Fibroblast of lung (primary cell): ENCODE measurements at places on chromosomes 13 and 19. TPM values are rescaled to one million over a fixed set of nuclear protein-coding genes. Genes with fewer than 3 reads are reported as not detected.

DNA sequence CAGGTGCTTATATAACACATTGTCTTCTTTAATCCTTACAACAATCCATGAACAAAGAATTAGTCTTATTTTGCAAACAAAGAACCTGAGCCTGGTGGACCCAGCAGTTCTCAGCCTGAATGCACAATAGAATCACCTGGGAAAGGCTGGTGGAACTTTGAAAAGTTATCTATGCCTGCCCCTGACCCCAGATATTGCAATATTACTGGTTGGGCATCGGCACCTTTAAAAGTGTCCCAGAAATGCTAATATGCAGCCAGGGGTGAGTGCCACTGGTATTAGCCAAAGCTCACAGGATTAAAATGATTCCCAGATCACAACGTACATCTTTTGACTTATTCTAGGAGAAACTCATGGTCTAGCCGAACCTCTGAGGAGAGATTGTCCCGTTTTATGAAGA is 268.8 kb downstream of the KLF5 start:
- DNase-seq, result no peak

DNA sequence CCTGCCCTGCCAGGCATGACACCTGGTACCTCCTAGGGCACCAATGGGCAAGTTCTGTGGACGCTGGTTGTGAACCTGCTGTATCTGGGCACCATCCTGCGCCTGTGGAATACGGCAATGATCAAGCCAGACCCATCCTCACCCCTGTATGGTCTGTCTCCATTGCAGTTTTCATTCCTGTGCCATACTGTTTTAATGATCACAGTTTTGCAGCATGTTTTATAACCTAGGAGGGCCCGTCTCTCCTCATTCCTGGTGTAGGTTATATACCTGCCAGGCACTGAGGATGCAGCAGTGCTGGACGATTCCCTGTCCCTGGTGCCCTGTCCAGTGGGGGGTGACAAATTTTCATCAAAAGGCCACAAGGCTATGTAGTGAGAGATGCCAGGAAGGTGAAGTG is 5.6 kb downstream of the TBC1D17 start:
- no peak for DNase-seq

DNA sequence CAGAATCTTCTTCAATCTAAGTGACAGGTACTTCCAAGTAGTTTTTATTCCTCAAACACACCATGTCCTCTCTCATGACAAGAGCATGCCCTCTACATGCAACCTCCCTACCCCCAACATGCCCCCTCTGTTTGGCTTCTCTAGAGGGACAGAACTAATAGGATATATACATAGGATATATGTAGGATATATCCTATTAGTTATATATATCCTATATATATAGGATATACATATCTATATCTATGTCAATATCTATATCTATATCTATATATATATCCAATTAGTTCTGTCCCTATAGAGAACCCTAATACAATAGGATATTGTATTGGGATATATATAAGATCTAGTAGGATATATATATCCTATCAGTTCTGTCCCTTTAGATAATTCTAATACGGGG is 701.9 kb upstream of the MIR17HG start:
- no peak for DNase-seq

The CD37 gene
- total RNA-seq, result not detected in 2 replicates

The PSG11 gene
- not detected in 2 replicates for total RNA-seq
